ENCODE measurements at places on chromosomes 5 and 9.

- DNase-seq: no peak
Observed at GRCh38 chr5:59798862-59799667, 94.5 kb downstream of the PDE4D start.

DNA sequence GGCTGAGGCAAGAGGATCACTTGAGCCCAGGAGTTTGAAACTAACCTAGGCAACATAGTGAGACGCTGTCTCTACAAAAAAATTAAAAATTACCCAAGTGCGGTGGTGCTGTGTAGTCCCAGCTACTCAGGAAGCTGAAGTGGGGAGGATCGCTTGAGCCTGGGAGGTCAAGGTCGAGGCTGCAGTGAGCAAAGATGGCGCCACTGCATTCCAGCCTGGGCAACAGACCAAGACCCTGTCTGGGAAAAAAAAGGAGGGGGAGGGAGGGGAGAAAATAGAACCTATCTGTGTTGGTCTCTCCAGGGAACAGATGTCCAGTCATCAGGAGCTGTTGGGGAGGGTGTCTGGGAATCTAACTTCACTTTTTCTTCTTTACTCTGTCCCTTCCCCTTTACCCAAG lies 24.3 kb downstream of the MAT2B start:
- no peak for DNase-seq

GRCh38 chr5:2387250-2387633 lies 364.2 kb downstream of the IRX2 start:
- DNase-seq: no peak

DNA sequence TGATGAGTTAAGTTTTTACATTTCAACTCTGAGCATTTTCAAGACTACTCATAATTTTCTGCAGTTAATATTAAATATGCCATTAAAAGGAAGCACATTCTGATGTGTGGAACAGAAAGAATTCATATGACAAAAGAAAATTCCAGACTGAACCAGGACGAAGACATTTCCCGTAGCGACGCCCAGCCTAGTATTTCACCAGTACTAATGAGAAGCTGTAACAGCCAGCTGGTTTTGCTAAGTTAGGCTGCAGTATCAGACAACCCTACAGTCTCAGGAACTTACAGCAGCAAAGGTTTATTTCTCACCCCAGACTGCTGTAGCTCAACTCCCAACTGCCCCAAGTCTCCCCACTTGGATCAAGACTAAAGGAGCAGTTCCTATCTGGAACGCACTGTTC lies 91.6 kb downstream of the TMEM174 start:
- no peak for DNase-seq

DNA sequence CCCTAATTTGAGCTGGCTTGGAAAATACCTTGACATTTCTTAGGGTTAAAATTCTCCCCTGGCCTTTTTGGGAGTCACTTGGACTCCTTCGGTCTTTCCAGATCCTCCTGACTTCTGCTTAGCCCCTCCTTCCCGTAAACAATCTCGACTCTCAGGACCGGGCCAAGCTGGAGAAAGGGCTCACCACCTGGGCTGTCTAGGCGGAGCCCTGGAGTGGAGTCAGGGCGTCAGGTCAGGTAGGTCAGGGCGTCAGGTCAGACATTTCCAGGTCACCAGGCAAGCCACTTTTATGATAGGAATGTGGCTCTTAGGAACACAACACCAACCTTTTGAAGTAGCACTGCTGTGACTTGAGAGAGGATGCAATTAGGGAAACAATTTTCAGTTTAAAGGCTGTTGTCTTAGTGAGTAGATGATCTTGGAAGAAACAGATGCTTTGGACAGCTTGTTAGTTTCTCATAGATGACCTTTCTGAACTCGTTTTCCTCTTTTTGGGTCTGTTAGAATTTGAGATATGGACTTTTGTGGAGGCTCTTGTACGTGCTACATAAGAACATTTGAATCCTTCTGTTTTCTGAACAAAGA lies 12.8 kb downstream of the OSTF1 start:
- DNase-seq: no peak

- no peak for DNase-seq
Observed at GRCh38 chr5:31815376-31815775, 176.4 kb downstream of the PDZD2 start.

DNA sequence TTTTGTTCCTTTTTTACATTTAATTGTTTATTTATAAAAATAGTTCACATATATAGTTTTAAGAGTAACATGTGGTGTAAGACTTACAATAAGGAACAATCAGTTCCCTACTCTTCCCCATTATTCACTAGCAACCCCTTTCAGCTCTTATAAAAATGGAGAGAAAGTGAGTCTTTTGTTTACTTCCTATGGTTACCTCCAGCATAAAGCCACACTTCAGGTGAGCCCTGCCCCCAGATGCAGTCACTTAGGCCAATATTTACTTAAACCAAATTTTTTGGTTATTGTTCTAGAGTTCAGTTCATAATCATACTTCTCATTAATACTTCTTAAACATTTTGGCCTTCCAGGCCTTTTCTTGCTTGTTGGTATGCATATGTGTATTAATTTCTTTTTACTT lies 33.7 kb downstream of the UBE2R2 start:
- DNase-seq: no peak

- no peak for DNase-seq
Observed at GRCh38 chr5:151221574-151221973, 2.3 kb downstream of the CCDC69 start.

- DNase-seq: no peak
Observed at GRCh38 chr9:120403543-120403856, 176.5 kb downstream of the CDK5RAP2 start.

DNA sequence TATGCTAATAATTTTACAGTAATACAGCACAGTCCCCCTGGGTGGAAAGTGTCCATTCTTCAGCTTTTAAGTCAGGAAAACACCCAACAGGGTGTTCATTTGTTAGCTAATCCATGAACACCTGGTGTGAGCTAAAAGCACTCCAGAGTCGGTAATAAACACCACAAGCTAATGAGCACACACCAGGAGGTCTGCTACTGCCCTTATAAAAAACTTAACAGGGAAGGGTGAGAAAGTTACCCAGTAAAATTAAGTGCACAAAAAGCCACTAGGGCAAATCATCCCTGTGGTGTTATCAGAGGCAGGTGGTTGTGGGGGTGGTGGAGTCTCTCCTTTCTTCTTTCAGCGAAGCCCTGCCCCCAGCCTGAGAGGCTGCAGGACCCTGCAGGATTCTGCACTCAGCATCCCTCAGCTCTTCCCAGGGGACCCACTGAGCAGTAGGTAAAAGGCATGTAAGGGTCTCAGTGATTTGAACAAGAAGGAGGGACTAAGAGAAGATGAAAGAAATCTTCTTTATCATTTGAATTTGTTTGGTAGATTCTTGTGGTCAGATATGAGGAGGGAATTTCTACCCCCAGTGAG lies 14.4 kb downstream of the GDNF start:
- DNase-seq: no peak

DNA sequence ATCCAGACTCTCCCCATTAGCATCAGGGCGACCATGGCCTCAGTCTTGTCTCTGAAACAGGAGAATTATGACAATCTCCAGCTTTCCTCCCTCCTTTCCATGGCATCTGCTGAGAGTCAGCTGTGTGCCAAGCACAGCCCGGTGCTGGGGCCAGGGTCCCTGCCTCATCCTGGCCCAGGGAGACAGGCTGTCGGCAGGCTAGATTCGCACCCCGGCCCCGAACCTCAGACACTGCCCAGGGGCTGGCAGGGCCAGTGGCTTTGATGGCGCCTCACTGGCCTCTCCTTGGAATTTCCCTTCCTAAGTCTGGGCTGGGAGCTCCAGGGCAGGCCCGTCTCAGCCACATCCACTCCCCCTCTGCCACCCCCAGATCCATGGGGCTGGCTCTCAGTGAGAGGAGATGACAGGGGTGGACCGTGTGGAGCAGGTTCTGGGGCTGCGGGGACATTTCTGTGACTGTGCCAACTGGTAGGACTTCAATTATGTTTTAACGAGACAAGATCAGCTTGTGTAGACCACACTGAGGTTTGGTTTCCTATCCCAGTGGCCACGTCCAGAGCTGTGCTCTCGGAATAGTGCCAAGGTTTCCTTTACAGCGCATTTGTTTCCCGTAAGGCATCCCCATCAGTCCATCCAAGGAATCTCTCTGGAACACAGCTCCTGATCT lies 15.5 kb downstream of the FAM163B start:
- DNase-seq: no peak

- no peak for DNase-seq
Observed at GRCh38 chr5:30604648-30605262, 588.7 kb upstream of the CDH6 start.

DNA sequence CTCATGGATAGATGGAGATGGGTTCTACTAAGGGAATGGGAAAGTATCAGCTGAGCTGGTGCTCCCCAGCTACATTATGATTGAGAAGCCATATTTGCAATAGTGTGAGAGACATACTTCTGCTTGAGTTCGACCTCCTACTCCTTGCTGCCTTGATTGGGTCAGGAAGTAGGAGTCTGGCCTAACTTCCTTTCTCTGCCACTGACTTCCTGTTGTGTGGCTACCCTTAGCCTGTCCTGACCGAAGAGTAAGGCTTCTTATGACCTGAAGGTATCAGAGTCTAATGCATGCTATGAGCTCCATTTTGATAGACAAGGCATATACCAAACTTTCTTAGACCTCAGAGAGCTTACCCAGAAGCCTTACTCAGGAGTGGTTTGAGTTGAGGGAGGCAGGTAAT lies 53.9 kb downstream of the OSTF1 start:
- no peak for DNase-seq

GRCh38 chr5:180396926-180397325 lies 43.8 kb upstream of the GFPT2 start:
- DNase-seq: no peak

- no peak for DNase-seq
Observed at GRCh38 chr9:4986783-4987182, 1.7 kb downstream of the JAK2 start.

GRCh38 chr9:134033516-134034214 lies 8.4 kb downstream of the BRD3OS start:
- no peak for DNase-seq
